T-helper 1 cell (primary cell): ENCODE measurements at places on chromosomes 6 and 20.
A peak's percentile ranks its signal among the peaks of the same experiment; 100 is the strongest.

DNA sequence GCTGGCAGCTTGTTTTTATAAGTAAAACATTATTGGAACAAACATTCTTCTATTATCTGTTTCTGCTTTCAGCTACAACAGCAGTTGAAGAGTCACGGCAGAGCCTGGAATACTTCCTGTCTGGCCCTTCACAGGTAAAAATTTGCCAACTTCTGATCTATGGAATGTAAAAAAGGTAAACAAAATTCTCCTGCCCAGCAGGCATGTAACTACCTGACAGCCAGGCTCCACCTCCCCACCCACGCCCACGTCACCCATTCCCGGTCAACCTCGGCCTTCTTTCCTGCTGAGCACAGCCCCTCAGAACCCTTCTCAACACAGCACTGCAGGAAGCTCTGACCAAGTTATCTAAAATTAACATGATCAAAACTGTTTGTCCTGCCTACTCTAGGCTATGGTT is 166.0 kb downstream of the DLL1 start:
- no peak for DNase-seq

- DNase-seq = no peak
Measured at GRCh38 chr6:152472325-152472724, 164.8 kb downstream of the SYNE1 start.

DNA sequence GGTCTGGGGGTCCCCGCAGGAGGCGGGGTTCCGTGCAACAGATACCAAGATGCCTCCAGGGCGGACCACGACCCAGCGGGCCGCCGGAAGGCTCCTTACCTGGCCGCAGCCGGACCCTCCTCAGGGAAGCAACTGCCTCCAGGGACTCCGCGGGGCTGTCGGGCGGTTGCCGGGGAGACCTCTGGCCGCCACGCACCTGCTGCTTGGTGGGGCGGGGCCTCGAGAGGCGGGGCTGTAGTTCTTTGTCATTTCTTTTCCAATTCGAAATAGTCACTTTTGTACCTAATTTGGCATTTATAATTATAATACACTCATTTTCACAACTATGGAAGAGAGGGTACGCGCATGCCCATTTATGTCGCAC is 647 bp downstream of the AK9 start:
- peak; percentile 38 for DNase-seq

GRCh38 chr6:131831886-131832285 is 24.1 kb downstream of the ENPP1 start:
- no peak for DNase-seq

DNA sequence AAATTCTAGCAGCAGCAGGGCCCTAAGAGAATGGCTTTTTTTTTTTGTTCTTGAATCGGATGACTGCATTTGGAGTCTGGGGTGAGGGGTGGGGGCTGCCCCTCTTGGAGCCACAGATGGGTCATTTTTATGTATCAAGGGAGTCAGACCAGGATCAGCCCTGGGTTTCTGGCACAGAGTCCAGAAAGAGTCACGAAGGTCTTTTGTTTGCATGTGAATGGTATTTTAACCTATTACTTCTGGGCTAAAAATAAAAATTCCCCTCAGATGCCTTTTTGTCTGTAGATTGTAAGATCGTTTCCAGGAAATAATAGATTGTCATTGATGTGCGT is 72.5 kb downstream of the PHACTR3 start:
- no peak for DNase-seq

- no peak for DNase-seq
Measured at GRCh38 chr6:169070506-169071176, 183.0 kb downstream of the THBS2 start.

DNA sequence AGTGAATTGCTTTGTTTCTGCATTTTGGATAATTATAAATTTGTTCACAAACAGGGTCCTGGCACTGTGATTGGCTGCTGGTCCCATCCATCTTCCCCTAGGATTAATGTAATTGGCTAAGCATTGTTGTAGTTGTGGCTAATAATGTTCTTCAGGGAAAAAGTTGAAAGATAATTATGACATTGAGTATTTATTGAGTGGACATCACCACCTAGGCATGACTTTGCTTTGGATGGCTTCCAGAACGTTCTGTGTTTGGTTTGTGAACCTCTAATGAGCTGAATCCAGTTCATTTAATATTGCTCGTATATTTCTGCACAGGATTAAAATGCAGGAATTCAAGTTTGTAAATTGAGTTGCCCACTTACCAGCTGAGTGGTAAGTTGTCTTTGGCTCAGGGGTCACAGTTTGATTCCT is 55.1 kb downstream of the ARID1B start:
- DNase-seq = no peak

DNA sequence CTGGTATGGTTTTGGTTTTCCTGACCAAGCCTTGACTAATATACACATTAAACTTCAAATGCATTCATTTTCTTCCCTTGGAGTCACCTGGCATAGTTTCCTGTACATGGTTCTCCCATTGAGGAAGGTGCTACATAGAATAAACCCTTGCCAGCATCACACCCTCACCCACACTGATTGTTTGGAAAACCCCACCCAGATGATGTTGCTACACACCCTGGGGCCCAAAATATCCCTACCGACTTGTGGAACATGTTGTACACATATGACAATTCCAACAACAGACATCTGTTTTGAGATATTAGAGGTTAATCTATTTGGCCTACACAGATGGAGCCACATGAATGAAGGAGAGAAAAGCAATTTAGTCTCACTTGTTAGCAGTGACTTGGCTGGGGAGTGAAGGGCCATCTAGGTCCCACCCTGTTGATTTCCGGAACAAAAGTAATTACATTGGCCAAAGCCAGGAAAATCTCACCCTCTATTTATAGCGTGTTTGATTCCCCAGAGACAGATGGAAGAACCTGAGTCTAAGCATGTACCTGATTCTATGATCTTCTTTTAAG is 606.0 kb upstream of the BTBD3 start:
- DNase-seq = no peak

DNA sequence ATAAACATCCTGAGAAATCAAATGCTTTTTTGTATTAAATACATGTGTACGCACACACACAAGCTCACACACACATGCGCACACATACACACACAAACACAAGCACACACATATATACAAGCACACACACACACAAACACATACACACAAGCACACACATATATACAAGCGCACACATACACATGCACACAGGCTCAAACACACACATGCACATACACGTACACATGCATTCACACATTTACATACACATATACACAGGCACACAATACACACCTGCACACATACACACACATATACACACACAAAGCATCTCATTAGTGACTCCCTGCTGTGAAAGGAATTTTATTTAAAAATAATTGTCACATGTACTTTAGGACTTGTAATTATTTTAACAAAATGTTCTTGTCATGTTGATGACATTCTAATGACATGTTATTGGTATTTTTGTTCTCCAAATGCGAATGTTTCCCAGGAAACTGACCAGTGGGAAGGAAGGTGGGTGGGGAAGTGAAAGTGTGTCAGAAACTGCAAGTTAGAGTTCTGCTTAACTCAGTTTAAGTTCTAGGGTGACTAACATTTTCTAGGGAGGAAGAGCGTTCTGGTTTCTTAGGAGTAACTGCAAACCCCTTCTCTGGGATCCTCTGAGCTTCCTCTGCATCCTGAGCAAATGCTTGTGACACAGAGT is 113.9 kb upstream of the ZNF217 start:
- no peak for DNase-seq

DNA sequence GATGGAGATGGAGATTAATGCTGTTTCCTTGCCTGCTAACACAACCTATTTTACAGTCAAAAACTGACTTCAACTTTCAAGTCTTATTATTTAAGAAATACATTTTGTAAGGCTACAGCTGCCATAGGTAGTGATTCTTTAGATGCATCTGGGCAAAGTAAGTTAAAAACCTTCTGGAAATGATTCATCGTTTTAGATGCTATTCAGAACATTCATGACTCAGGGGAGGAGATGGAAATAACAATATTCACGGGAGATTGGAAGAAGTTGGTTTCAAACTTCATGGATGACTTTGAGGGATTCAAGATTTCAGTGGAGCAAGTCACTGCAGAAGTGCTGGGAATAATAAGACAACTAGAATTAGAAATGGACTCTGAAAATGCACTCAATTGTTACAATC is 174.9 kb upstream of the GGTLC1 start:
- DNase-seq = no peak

GRCh38 chr6:146258206-146258605 is 229.3 kb downstream of the GRM1 start:
- no peak for DNase-seq

GRCh38 chr6:54805077-54805476 is 41.5 kb upstream of the FAM83B start:
- no peak for DNase-seq

- no peak for DNase-seq
Measured at GRCh38 chr6:143187238-143187923, 126.7 kb downstream of the AIG1 start.

- DNase-seq = no peak
Measured at GRCh38 chr20:49729780-49730179, 16.1 kb upstream of the B4GALT5 start.

GRCh38 chr6:8065519-8065911 is 1.3 kb upstream of the BLOC1S5 start:
- no peak for DNase-seq

DNA sequence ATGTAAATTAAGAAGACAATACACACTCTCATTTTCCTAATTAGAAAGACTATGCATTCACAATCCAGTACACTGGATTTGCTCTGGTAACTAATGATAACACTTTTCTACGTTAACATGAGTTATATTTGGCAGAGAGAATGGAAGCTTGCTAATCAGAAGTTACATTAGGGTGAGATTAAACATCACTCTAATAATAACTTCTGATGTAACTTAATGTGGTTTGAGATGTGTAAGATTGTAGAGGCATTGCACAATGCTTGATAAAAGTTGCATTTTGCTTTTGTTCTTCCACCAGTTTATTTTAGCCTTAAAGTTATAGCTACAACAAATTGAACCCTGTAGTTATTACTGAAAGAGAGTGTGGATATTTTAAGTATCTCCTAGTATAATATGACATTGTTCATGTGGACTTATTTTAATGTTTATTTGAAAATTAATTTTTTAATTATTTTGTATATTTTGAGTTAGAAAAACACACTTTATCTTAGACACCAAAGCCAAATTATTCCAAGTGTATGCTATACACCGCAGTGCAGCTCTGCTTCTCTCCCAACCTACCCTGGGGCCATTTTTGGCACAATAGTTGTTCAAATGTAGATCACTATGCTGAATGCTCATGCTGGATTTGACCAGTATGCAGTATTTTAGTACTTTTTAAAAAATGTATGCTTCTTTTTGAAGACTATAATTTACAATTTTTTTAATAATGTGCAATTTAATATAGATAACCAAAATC is 143.2 kb downstream of the SLC16A10 start:
- no peak for DNase-seq
